ENCODE measurements at places on chromosomes 6 and 20.

DNA sequence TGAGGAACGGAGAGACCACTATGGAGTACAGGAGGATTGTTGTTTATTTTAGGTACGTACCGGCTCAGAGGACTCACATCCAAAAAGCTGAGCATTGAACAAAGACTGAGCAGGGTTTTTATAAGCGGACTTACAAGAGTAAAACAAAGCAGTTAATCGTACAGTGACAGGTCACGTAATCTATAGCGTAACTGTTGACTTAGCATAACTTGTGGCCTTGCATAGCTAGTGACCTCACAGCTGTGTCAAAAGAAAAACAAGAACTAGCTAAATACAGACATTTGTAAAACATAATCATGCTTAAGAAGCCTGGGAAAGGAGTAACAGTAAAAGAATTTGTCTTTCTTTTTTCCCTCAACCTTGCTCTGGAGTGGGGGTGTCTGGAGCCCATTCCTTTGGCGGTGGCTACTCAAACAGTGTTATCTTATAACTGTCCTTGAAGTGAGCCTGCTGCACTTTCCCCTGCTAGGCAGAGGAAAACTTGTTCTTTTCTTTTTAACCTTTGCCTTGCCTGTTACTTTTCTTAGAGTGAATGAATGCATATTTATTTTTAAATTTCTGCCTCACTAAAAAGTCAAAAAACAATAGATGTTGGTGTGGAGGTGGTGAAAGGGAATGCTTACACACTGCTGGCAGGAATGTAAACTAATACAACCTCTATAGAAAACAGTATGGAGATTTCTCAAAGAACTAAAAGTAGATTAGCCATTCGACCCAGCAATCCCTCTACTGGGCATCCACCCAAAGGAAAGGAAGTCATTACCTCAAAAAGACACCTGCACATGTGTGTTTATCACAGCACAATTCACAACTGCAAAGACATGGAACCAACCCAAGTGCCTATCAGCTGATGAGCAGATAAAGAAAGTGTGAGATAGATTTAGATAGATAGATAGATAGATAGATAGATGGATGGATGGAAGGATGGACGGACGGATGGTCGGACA, 109.0 kb downstream of the TAF4 start:
- peak; percentile 38 for DNase-seq

GRCh38 chr20:23629542-23630391, 8.0 kb downstream of the CST3 start:
- no peak for DNase-seq

GRCh38 chr20:59301343-59302007, 1.1 kb downstream of the EDN3 start:
- DNase-seq: no peak

DNA sequence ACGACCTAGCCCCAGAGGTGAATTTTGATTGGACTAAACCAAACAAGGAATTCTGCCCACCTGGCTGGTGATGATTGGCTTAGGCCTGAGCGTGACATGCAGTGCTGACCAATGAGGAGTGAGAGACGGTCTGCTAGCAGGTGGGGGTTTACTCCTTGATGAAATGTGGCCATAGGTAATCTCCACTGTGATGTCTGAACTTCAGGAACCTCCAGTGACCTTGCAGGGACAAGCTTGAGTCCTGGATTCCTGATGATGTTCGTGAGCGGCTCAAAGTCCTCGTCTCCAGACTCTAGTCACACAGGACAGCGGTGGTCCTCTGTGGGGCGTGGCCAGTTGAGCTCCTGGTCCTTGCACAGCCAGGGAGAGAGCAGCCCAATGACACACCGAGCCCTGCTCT, 8.4 kb downstream of the VSX1 start:
- DNase-seq: no peak

- DNase-seq: no peak
Measured at GRCh38 chr20:63148696-63149095, 67.2 kb downstream of the YTHDF1 start.

- no peak for DNase-seq
Measured at GRCh38 chr6:118586746-118587485, 38.8 kb downstream of the PLN start.

DNA sequence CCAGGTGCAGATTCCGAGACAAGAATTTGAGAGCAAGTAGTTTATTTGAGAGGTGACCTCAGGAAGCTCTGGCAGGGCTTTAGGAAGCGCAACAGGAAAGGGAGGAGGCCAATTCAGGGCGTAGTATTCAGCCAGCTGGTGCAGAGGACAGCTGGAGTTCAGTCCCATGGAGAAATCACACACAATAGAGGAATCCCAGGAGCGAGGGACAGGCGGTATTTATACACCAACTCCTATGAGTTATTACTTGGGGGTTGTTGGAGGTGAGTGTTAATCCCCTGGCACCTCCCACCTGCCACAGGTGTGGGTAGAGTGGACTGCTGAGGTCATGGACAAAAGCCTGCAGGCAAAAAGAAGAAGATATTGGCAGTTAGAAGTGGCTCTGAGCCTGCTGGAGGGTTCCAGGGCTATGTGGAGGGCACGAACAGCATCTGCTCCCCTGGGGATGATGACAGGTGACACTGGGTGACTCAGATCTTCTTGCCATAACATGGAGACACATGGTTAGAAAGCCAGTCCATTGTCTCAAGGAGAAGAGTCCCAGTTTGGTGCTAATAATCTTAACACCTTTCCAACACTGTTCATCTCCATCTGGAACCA, 13.9 kb upstream of the SULF2 start:
- no peak for DNase-seq

- DNase-seq: peak; percentile 83
Measured at GRCh38 chr6:145736661-145737144, 1.4 kb upstream of the EPM2A start.

GRCh38 chr20:42190084-42190483, 571.9 kb upstream of the CHD6 start:
- no peak for DNase-seq

DNA sequence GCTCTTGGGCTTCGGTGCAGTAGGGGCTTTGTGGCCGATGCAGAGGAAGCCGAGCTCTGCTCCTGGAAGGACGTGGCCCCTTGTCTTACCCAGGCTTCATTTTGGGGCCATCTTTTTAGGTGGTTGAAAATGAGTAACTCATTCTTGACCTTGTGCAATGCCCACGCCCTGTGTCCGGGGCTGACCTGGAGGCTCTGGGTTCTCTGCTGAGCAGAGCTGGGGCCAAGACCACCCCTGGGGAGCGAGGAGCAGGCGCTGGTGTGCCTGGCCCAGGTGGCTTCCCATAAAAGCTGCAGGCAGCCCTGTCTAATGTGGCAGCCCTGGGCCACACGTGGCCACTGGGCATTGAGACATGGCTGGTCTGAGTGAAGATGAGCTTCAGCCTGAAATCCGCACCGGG, 25.7 kb downstream of the NTSR1 start:
- DNase-seq: no peak

DNA sequence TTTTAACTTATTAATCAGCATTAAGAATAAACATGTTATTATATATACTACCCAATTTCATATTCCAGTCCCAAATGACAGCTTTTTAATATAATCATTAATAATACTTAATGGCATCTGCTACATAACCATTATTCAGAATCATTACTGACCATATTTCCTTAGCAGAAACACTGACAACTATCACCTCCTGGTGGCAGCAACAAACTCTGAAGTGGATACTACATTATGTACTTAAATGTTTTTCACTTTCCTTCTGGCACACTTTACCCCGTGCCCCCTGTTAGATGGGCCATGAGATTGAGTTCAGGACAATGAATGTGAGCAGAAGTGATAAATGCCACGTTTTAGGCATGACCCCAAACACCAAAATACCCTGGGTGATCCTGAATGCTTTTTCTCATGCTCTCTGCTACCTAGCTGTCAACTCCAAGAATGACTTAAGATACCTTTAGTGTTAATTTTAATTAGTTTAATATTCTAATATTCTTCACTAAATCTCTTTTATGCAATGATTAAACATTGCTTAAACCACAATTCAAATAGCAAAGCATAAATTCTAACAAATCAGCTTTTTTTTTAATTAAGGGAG, 77.1 kb downstream of the LMBRD1 start:
- DNase-seq: peak; percentile 41

- peak; percentile 91 for DNase-seq
Measured at GRCh38 chr6:116387374-116387773, 16.6 kb downstream of the DSE start.

DNA sequence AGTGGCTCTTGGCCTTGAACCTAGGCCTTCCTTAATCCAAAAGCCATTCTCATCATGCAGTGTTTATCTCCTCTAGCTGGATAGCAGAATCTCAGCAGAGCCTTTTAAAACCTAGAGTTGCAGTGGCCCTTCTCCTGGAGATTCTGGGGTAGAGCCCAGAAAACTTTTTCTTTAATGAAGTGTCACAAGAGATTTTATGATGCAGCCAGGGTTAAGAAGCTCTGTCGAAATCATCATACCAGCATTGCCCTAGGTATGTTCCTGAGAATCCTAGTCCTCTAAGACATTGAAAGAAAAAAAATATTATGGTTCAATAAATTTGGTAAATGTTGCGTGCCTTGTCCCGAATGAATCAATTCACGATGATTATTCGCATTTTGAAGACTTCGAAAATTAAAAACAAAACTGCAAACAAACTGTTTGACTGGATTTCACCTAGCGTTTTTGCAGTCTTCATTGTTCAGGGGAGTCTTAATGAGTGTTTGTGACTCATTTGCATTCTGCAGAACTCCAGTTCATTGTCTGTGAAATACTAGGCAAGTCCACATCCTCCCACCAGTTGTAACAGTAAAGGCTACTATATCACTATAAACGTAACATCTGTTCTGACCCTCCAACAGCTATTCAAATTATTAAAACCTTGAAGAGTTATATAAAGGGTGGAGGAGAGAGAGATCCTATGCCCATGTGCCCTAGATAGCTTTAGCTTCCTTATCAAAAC, 198.6 kb downstream of the UST start:
- no peak for DNase-seq

GRCh38 chr20:51153867-51154707, 131.2 kb upstream of the KCNG1 start:
- DNase-seq: no peak

GRCh38 chr6:154414021-154414813, 57.6 kb upstream of the IPCEF1 start:
- peak; percentile 29 for DNase-seq

GRCh38 chr20:47682028-47682783, 103.1 kb downstream of the SULF2 start:
- no peak for DNase-seq

DNA sequence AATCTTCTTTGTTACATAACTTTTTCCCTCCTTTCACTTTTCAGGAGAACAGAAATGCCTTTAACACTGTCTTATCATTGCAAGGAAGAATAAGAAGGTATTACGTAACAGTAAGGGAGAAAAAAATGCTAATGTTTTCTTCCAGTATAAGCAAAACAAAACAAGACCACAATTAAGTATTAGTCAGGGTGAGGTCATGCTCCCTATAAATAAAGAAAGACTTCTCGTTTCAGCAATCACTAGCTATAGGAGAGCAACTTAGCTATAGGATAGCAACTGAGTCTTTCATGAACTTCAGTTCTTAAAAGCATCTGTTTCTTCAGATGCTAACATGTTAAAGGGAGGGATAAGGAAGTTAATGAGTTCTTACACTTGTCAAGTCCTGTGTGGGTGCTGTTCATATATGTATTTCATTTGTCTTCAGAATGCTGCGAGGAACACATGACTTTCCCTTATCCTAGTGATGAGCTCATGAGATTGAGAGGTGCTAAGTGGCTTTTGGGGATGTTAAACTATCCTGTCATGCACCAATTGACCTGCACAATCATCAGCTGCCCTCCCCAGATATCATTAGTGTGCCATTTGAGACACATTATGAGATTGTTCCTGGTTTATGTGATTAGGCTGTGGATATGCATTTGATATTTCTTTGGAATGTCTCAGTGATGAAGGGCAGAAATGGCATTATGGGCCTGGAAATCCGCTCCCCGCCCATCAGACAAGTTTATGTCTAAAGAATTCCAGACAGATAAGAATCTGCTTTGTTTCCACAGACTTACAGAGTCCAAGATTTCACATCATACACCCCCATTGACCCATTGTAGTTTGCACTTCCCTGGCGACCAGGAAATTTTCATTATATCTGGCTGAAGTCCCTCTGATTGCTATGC, 37.5 kb downstream of the LAMA4 start:
- peak; percentile 94 for DNase-seq

DNA sequence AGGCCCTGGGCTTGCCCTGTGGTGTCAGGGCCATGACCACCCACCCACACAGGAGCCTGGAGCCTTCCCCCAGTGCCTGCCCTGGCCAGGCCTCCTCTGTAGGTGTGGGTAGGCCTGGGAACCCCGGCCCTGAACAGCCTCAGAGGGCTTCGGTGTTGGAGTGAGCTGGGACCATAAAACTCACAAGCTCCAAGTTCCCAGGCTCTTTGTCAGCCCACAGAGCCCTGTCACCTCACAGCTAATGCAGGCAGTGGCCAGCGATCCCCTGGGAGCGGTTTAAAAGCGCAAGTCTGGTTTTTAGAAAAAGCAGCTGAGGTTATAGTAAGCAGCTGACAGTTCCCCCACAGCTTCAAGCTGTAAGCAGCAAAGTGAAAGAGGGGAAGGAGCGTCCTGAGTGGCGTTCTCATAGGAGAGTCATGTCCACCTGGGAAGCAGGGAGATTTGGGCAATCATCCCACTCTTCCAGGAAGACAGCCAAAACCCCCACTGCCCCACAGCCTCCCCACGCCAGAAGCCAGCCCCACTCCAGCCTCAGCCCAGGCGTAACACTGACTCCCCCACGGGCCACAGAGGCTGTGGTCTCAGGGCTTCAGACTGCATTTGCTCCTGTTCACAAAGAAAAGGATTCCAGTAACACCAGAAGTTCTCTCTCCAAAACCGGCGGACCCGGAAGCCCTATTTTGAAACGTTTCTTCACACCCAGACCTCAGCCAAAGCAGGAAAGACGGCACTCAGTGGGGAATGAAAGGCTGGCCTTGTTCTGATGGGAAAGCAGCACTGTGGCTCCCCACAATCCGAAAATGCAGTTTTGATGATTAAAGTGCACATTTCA, 34.3 kb upstream of the FOXC1 start:
- DNase-seq: peak; percentile 34

GRCh38 chr20:34337982-34338726, 24.9 kb upstream of the ITCH start:
- no peak for DNase-seq

DNA sequence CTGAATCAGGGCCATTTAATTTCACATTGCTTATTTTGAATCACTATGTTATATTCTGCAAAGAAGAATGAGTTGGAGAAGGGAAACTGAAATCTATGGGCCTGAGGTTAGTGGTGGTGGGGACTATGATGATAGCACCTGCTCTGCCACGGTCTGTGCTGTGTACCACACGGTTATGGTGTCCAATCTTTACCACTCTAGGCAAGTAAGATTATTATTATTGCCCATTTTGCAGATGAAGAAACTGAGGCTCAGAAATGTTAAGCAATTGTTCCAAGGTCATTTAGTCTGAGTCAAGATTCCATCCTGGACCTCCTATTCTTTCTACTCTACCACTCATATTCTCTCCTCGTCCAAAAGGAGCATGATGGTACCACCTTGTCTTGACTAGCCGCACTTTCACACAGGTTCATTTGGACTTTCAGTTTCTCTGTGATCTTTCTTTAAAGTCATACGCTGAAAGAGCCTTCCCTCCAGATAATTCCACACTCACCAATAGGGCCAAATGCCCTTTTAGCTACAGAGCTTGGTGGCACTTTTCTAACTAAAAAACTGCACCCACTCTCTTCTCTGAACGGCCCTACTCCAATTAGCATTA, 56.2 kb downstream of the GFOD1 start:
- DNase-seq: no peak

Data from mesenchymal stem cell (in vitro differentiated cells and primary cell).